Esophagus mucosa (tissue), 1 donor: ENCODE measurements at places on chromosomes 2 and 18. TPM values are rescaled to one million over a fixed set of nuclear protein-coding genes. Genes with fewer than 3 reads are reported as not detected.
A peak's percentile ranks its signal among the peaks of the same experiment; 100 is the strongest.

GRCh38 chr2:102063941-102064678 is 72.3 kb downstream of the IL1R2 start:
- peak; percentile 93 for ATAC-seq

DNA sequence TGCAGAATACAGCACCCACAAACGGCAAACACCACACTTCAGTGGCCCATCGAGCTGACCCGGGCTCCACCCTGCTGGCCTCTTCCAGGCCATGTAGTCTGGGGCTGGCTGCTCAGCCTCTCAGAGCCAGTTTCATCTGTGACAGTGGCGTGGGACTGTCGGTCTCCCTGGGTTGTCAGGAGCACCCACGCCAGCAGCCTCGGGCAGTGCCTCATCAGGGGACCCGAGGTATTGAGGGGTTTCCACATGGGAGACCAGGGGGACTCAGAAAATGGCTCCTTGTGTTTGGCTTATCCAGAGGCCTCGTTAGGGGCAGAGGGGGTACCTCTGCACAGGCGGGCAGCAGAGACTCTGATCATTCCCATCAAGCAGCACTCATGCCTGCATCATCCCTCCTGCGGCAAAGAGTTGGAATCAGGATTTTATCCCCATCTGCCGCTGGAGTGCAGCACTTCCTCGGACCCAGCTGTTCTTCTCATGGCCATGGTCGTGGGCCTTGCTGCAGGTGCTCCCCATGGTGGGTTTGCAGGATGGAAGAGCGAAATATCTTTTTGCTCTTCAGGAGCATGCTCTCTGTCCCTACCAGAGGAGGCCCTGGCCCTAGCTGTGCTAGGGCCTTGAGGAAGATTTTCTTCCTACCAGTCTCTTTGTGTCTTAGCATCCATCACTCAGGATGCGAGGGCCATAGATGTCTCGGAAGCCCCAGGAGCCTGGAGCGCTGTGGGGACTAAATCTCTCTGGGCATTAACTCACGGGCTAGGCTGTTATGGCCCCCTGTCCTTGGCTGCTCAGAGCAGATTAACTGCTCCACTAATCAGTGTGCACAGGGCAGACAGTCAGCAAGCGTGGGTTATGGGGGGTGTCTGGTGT is 100.8 kb downstream of the CLIP4 start:
- peak; percentile 11 for ATAC-seq

DNA sequence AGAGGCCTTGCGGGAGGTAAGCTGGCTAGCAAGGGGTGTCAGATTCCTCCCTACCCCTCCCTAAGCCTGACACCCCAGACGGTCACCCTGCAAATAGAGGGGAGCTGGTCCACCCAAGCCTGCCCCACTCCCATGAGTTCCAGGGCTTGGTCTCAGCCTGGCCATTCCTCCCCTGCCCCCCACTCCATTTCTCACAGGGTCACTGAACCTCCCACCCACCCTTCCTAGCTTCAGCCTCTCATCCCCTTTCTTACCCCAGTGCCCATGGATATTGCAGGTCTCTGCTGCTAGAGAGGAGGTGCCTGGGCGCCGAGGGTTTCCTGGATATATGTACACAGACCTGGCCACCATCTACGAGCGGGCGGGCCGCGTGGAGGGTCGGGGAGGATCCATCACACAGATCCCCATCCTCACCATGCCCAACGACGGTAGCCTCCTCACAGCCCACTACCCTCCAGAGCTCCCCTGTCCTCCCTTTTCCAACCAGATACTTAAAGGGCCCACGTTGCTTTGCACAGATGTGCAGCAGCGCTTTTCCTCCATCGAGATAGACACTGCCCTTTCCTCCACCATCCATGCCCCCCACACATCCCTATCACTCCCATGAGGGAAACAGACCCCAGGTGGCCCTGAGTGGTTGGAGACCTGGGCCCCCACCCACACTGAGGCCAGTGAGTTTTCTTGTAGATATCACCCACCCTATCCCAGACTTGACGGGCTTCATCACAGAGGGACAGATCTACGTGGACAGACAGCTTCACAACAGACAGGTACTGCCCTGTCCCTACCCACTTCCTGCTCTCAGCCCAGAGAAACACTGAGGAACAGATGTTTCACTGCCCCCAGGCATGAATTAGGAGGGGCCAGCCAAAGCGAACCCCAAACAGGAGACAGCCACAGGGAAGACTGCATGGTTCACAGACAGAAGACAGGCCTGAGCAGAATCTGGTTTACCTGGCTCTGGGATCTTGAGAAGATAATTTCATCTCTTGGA is 15.2 kb upstream of the ANKRD53 start:
- ATAC-seq, result no peak

GRCh38 chr2:148006249-148007007 is 14.1 kb downstream of the ORC4 start:
- ATAC-seq, result no peak

GRCh38 chr18:26642440-26643348 is 94.3 kb upstream of the KCTD1 start:
- ATAC-seq, result no peak

DNA sequence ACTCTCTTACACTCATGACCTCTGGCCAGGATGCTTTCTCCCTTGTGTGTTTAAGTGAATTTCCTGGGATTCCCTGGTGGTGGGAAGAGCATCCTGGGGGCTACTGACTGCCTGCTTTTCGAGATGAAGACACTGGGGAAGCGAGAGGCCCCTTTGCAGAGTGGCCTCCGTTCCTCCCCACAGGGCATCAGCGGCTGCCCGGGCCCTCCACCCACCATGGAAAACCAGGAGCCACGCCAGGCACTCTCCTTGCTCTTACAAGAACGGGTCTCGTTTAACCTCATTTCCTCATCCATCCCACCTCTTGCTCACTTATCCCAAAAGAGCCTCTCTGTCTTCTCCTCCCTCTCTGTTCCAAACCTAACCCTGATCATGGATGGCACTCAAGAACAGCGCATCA is 17.8 kb downstream of the CHST10 start:
- no peak for ATAC-seq

CCNT2 gene
- total RNA-seq, result 19.2 TPM

TAF4B gene
- total RNA-seq, result 3.3 TPM
